LHCN-M2 (cell line): ENCODE measurements at places on chromosomes 3 and 15.
A peak's percentile ranks its signal among the peaks of the same experiment; 100 is the strongest.

DNA sequence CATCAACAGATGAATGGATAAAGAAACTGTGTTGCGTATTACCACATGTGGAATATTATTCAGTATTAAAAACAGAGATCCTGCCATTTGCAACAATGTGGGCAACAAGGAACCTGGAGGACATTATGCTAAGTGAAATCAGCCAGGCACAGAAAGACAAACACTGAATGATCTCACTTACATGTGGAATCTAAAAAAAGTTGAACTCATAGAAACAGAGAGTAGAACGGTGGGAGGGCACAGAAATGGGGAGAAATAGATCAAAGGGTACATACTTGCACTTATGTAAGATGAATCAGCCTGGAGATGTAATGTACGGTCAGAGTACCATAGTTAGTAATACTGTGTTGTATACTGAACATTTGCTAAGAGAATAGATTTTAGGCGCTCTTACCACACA is 29.8 kb upstream of the MUC13 start:
- DNase-seq, result no peak

GRCh38 chr15:27764339-27764738 is 334.8 kb downstream of the OCA2 start:
- DNase-seq, result no peak

- no peak for DNase-seq
These were observed 82.6 kb upstream of the ARHGEF3 start for GRCh38 chr3:56884387-56884786.

GRCh38 chr3:139846729-139847128 is 88.3 kb upstream of the CLSTN2 start:
- DNase-seq, result no peak

DNA sequence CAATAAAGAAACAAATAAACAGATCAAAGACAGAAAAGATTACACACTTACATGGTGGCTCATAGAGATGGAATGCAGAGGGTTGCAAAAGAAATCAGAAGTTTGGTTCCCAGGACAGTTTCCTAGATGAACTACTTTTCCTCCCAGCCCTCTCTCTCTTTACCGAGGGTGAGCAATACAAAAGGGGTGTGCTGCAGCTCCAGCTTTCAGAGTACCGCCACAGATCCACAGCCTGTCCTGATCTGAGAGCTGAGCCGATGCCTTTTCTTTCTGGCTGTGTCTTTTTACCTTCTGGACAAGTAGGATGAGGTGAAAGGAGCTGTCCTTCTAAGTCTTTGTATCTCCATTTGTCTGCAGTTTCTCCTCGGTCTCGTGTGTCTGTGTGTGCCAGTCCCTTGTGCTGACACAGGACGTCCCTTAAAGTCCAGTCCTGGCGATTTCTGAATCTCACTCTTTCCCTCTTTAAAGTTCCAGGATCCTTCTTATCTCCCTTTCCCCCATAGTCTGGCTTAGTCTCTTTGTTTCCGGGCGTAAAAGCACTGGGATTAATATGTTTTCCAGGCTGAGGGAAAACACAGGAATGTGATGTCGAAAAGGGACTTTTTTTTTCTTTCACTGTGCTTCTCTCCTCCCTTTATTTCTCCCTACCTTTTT is 540 bp downstream of the CCDC80 start:
- DNase-seq, result peak; percentile 87

GRCh38 chr15:88385078-88385700 is 82.0 kb downstream of the MRPL46 start:
- peak; percentile 5 for DNase-seq

DNA sequence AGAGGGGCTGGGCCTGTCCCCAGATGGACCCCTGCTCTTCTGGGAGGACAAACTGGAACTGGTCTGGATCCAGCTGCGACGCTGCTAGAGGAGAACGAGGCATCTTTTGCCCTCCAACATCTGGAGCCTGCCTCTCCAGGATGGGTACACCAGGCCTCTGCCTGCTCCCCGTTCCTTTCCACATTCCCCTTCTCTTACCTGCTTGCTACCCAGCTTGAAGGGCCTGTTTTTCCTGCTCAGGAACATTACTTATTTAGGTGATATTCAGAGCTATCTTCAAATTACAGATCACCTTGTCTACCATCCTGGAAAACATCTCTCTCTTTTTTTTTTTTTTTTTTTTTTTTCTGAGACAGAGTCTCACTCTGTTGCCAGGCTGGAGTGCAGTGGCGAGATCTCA is 64.0 kb downstream of the CHRD start:
- no peak for DNase-seq
